ENCODE measurements at places on chromosomes 6 and 20.

DNA sequence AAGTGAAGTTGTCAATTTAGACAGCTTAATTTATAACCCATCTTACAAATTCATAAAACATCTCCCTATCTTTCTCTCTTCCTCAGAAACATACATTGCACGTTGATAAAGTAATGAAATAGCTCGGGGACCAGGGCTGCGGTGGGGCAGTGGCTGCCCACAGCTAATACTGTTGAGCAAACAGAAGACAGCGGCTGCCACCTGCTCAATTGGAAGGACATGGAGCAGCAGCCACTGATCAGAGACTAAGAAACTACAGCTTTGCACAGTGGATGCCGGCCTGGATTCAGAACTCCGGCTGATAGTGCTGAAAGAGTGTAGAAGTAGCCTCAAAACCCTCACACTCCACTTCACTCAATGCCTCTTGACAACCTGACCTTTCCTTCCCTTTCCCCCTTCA lies 157.9 kb upstream of the PDE10A start:
- DNase-seq = no peak

GRCh38 chr20:43434565-43434964 lies 23.1 kb upstream of the SRSF6 start:
- no peak for DNase-seq

DNA sequence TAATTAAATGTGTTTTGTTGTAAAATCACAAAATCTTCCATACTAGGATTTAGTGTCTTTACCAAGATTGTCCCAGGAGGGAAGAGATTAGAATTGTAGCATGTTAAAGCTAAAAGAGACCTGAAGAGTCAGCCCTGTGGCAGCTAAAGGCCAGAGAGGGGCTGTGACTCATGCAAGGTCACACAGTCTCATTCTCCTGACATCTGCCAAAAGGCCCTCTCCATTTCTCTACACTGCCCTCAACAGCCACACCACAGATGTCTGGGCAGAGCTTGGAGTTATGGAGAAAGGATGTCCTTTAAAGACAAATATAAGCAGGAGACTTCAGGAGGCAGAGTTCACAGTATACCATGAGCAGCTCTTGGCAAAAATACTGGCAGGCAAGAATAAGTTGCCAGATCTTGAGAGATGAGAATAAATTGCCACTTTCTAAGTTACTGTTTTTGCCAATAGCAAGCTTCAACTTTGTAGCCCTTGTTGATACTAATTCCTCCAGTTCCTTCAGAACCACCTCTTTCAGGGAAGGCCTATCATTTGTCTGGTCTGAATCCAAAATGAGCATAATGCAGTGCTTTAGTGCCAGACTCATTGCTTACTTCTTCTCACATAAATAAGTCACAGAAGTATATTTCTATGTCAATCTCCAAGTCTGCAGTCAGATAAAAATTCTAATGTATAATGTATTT lies 41.7 kb downstream of the AKIRIN2 start:
- no peak for DNase-seq

GRCh38 chr20:63527184-63527583 lies 6.6 kb downstream of the PPDPF start:
- no peak for DNase-seq

DNA sequence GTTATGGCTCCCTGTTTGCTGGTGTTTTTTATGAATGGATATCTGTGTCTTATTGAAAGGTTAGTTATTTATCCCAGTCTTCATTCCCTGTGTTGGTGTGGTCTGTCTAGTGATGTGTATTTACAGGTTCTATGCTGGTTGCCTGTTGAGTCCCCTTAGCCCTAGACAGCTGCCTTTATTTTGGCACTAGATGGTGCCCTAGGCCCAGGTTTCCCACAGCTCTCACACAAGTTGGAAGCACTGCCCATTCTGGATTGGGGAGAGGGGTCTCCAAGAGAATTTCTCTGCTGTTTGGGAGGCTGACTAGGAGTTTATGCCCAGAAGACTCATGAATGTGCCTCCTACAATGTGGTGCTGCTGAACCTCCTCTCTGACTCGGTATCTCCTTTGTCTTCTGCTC lies 12.4 kb downstream of the GRM1 start:
- DNase-seq = no peak

GRCh38 chr6:97304701-97305100 lies 21.7 kb upstream of the MMS22L start:
- DNase-seq = no peak

- DNase-seq = no peak
These were observed 44.8 kb upstream of the AFDN start for GRCh38 chr6:167781868-167782267.

DNA sequence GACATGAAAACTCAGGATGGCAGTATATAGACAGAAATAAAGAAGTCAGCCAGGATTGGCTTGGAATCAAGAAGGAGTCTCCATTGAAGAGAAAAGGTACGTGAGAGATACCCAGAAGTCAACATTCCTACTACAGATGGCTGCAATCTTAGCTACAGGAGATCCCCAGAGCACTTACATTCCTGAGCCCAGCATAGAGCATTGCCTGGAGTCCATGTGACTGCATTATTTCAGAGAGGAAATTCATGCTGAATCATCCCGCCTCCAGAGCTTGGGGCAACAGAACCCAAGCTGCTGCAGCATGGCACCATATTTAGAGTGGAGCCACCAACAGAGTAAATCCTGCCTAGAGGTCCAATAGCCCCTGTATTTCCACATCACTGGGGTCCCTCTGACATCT lies 125.0 kb upstream of the GRIK2 start:
- no peak for DNase-seq

GRCh38 chr6:148760568-148761526 lies 14.0 kb downstream of the UST start:
- DNase-seq = peak; percentile 59

DNA sequence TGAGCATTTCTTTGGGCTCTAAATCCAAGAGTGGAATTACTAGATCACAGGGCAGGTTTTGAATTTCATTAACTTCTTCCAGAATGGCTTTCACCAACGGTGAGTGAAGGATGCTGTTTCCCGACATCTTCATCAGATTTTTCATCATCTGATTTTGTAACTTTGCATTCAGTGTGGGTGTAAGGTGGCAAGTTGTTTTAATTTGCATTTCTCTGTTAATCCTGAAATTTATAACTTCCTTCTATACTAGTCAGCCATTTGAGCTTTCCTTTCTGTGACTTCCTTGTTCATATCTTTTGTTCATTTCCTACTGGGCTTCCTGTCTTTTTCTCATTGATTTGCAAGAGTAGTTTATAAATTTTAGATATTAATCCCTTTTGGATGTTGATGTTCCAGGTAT lies 18.7 kb upstream of the HCK start:
- DNase-seq = no peak
